Activated T-cell treated with anti-CD3 and anti-CD28 coated beads, Interleukin-2, amount 50 U/mL, for 48 hours (primary cell): ENCODE measurements at places on chromosomes 6 and 20.

DNA sequence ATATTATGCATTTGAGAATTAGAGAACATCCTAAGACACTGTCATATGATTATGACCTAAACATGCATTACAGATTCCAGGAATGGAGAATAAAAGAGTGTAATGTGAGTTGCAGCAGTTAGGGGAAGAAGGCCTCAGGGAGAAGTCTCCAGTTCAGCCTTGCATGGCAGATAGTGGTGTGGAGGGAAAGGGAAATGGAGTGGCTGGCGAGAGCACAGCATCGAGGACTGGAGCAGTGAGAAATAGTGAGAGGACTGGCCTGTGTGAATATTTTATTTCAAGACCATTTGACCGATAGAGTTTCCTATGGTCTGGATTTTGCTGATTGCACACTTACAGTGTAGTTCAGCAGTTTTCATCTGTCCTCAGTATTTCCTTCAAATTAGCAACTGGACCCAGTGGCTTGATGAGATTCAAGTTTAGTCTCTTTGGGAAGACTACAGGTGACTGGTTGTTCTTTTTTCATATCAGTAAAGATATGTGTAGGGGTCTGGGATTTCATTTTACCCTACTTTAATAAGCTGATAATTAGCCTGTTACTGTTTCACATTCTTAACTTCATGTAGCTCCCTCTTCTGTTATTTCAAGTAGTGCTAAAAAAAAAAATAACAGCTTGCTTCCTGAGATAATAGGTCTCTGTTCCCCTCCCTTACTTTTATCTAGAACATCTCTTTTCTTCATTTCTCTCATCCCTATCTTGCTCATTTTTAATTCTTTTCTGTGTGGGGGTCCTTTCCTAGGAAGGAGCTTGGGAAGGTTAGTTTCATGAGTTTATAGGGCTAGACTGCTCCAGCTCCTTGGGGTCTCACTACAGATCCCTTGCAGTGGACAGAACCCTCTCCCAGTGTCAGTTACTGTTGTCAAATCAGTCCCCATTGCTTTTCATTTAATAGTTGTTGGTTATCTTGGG is 27.9 kb downstream of the BLTP3A start:
- DNase-seq, result no peak

DNA sequence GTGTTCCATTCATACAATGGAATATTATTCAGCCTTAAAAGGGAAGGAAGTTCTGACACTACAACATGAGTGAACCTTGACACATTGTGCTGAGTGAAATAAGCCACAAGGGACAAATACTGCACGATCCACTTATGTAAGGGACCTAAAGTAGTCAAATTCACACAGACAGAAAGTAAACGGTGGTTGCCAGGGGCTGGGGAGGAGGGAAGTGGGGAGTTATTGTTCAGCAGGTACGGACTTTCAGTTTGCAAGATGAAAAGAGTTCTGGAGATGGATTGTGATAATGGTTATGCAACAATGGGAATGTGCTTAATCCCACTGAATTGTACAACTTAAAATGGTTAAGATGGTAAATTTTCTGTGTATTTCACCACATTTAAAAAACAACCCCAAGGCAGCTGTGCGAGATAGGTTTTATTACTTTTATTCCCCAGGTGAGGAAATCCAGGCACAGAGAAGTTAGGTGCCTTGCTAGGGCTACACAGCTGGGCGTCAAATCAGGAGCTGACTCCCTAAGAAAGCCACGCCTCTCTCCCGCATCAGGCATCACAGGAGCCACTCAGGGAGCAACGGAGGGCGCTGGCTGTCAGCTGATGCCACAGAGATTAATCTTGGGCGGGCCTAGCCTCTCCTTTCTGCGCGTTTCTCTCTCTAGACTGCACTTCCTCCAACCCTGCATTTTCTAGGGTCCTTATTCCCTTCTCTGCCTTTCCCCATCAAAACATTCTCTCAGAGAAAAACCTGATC is 9.3 kb upstream of the TRAF3IP2 start:
- DNase-seq, result no peak

DNA sequence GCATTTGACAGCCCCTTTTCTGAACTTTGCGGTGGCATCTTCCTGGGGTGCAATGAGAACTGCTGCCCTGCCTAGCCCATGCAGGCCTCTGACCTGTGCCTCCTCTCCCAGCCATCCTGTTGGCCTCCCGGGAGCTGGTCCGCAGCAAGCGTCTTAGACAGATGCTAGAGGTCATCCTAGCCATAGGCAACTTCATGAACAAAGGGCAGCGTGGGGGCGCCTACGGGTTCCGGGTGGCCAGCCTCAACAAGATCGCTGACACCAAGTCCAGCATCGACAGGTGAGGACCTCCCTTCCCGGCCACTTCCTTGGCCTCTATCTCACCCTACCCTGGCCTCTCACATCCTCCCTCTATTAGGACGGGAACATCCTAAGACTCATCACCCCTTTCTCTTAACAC is 37.6 kb downstream of the MOCS1 start:
- DNase-seq, result no peak

DNA sequence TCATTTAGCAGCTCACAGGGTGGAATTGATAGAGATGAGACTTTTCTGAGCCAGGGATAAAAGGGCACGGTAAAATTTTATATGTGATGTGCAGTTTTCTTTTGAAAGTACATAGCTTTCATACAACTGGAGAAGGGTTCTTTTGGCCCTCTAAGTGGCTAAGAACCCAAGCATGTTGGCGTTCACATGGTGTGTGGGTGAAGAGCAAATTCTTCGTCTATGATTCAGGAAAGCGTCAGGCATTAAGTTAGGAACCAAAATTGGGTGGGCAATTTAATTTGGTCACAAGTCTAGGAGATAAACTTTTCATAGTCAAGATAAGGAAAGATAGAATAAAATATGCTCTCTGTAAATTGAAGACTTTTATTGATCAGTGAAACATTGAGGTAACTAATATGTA is 153.9 kb downstream of the UTRN start:
- no peak for DNase-seq

DNA sequence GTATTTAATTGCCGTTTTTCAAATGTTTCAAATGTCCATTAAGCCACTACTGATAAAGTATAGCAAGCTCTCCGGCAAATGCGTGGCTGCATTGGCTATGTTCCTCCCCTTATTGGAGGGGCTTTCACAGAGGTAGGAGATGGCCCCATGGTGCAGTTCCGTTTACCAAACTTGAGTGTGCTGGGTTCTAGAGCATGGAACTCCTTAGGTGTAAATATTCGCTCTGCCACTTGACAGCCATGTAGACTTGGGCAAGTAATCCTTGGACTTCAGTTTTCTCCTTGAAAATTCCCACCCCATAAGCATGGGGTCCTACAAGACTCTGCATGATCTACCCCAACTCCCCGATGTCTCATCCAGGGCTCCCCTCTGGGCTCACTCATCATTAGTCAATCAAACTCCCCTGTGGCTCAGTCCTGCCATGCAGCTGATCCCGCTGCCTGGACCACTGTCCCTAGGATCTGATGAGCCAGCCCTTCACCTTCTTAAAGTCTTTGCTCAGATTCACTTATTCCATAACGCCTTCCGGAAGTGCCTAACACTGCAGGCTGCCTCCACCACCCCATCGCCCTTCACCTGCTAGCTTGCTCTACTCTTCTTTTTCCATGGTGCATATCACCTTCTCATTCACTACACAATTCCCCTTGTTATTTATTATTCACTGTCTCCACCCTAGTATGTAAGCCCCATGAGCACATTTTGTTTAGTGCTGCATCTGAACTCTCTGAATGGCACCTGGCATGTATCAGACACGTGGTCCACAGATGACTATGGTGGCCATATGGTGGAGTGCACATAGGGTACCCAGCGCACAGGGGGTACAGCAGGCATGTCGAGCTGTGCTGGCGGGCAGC is 18.8 kb downstream of the PRR18 start:
- DNase-seq, result no peak

DNA sequence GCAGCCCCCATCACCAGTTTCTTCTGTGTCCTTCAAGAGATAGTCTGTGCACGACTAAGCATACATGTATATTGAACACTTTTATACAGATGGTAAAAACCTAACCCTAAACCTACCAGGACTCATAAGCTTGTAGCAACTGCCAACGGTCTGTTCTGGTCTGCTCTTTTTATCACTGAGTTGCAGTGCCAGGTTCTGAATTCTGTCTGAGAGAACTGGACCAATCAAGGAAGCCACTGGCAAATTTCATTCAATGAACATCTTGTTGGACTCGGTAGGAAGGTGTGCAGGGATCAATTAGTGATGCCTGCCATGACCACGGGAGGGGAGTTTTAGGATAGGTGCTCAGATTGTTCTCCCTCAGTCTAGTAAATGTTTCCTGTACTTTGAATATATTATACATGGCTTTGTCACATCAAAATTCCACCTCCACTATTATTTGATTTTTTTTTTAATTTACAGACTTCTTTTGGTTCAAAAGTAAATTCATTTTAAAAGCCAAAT is 146.8 kb downstream of the EYA2 start:
- DNase-seq, result no peak

DNA sequence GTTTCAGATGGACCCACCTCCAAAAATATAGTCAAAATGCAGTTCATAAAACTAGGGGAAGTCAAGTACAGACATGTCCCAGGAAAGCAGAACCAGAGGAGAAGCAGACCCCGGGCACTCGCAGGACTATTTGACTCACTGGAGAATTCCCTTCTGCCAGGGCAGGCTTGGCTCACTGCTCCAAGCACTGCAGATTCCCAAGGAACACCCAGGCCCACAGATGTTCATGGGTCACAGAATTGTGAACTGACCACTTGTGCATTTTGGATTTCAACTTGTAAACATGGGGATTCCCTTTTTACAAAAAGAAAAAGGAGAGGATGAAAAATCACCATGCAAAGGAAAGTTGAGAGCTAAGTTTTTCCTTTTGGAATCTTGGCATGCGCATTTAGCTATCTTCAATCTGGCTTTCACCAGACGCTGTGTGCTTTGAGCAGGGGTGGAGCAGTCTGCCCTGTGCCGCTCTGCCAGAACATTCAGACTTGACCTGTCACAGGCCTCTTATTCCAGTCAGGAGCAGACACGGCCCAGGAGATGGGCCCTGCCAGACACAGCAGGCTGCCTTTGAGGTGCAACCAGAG is 237.5 kb upstream of the TAB2 start:
- no peak for DNase-seq

DNA sequence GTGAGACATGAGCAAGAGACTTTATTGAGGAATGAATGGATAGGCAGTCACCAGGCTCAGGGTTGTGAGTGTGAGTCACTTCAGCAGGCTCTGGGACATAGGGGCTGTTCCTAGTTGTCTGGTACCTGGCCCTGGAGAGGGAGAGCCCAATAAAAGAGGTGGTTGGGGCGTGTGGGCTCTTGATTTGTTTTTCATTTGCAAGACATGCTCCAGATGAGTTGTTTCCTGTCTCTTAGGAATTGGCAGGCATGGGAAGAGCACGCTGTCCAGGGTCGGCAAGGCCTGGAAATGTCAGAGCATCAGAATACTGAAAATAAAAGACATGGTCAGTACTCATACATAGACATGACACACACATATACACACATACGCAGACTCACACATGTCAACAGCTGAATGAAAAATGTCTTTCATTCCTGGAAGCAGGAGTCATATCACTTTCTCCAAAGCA is 166.3 kb upstream of the SULF2 start:
- DNase-seq, result no peak

GRCh38 chr6:25041485-25042035 is 105.8 kb upstream of the RIPOR2 start:
- no peak for DNase-seq

- no peak for DNase-seq
Observed at GRCh38 chr6:135135835-135136234, 45.3 kb upstream of the MYB start.

DNA sequence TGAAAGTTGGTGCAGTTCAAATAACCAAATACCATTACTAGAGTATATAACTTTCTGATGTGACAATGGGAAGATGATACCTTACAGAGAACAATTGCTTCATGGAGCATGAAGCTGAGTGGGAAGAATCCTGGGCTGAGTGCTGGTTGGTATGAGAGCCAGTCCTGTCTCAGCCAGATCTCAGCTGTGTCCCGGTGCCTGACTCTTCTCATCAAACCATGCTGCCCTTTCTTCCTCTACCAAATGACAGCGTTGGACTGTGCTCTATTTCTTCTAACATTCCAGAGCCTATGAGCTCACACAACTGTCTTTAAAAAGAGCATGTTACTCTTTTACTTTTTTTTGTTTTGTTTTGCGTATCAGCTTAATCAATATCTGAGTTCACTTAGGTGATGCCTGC is 27.5 kb upstream of the PBOV1 start:
- no peak for DNase-seq
